Left cardiac atrium (tissue), 4 donors: ENCODE measurements at places on chromosomes 2 and 18. TPM values are rescaled to one million over a fixed set of nuclear protein-coding genes. Genes with fewer than 3 reads are reported as not detected.

MRPL30 gene
- total RNA-seq: 25.8 TPM

TMEM37 gene
- total RNA-seq: 6.1 TPM

OTOS gene
- total RNA-seq: not detected

MPHOSPH10 gene
- total RNA-seq: 29.6 TPM
